T-helper 2 cell treated with Interferon-gamma antibody and Interleukin-4, amounts not matched to agents 100 ng/mL and 5 ng/mL, for 36 hours (primary cell): ENCODE measurements at places on chromosomes 7 and 10. TPM values are rescaled to one million over a fixed set of nuclear protein-coding genes. Genes with fewer than 3 reads are reported as not detected.

Gene ENKUR
- total RNA-seq, result not detected in 2 replicates

Gene NUB1
- total RNA-seq, result 60.2 and 64.3 TPM in 2 replicates

Gene CREB5
- not detected in 2 replicates for total RNA-seq

Gene TMEM176A
- total RNA-seq, result not detected in 2 replicates

Gene HABP2
- total RNA-seq, result not detected in 2 replicates

Gene AKR1E2
- 10.6 and 10.7 TPM in 2 replicates for total RNA-seq

Gene SYT15B
- 0.07 and 0.27 TPM in 2 replicates for total RNA-seq

Gene NCF1
- total RNA-seq, result 1.4 and 2.2 TPM in 2 replicates
